ENCODE measurements at places on chromosomes 1 and 21.

DNA sequence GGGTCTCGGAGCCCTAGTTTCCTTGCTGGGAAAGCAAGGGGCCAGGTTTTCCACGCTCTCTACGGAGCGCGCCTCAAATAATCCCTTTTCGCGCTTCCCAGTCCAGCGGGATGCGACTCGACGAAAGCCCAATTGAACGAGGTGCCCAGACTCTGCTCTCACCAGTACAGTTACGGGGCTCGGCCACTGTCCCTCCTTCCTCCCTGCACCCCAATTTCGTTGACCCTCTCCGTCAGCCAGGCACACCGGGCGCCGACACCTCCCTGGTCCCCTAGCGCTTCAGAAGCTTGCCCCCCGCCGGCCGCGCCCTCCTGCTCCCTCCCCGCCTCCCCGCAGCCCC lies 389 bp downstream of the SEMA6C start:
- DNase-seq, result no peak

DNA sequence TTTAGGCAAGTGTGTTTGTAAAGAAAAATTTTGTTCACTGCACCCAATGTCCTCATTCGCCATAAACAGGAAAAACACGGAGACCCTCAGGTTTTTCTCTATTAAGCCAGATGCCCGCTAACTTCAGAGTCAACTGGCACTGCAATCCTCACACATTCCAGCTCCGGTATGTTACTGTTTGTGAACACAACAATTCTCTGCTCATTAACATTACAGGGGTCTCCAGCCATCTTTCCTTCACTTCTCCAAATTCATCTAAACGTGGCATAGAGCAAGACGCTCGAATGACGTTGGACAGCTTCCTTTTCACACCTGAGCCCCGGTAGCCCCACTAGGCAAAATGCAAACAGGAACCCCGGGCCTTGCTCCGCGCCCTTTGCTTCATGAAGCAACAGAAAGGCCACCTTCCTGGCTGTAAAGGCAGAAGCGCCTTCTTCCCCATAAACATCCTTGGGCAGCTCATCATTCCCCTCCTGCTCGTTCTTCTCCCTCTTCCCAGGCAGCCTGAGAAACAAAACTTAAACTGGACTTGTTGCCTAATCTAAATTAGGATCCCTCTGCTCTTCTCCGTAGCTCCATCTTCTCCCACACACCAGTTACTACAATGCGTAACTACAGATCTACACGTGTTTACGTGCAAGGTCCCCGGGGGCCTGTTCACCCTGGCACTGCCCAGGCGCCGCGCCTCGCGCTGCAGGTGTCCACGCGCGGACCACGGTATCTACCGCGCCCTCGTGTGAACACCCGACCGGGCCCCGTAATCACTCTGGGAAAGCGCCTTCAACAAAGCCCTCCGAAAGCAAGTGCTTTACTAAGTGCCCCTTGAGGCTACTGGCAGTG lies 1.2 kb downstream of the LBR start:
- DNase-seq, result no peak

DNA sequence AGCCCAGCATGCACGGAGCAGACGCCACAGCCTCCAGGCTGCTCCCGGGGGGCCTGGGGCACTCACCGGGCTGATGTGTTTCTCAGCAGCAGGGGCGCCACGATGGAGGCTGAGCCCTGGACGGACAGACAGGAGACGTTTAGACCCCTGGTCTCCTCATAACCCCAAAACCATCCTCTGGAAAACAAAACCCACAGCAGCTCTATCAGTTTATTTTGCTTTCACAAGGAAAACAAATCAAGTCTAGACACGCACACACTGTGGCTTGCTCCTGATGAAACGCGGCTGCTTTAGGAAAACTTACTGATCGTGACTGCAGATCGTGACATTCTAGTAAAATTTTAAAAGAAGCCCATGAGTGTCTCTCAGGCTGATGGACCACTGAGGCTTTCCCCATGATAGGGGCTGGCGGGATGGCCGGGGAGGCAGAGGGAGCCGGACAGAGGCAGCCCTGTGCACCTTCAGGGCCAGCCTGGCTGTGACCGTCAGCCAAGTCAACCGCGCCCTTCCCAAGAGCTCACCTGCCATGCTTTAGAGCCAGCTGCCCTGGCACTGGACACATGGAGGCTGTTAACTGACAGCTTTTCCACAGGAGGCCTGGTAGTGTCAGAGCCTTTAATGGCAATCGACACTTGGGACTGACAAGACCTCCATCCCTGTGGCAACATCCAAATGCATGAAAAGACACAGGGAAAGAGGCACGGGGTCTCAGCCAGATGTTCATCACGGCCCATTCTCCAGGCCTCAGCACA lies 5.2 kb downstream of the POFUT2 start:
- DNase-seq, result no peak

- no peak for DNase-seq
Measured at GRCh38 chr1:1399872-1400575, 889 bp upstream of the CCNL2 start.

GRCh38 chr21:34762786-34763185 lies 94.0 kb downstream of the CLIC6 start:
- no peak for DNase-seq

GRCh38 chr1:24322470-24323177 lies 3.5 kb downstream of the GRHL3 start:
- no peak for DNase-seq

DNA sequence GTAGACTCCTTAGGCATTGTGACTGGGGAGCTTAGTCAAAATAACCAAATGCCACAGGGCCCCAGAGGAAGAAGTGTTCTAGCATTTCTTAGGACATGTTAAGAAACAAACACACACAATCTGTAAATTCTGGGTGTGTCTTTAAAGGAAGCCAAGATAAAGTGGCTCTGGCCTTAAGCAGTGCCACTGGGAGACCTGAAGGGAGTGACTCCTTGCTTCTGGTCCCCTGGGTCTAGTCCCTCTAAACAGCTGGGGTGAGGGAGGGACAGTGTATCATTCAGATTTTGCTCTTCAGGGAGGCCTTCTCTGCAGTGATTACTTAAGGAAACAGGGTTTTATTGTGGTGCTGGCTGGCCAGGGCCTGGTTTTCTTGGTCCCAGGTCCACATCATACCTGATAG lies 9.1 kb upstream of the PROK1 start:
- DNase-seq, result no peak

GRCh38 chr1:32741413-32742198 lies 39.0 kb upstream of the SYNC start:
- no peak for DNase-seq

Data from NCI-H2081 treated with DMSO at 0.1 percent for 48 hours (cell line).